NCI-H187 (cell line): ENCODE measurements at places on chromosomes 7 and 10.

GRCh38 chr10:100371482-100372027 is 24.5 kb downstream of the SCD start:
- no peak for DNase-seq

- no peak for DNase-seq
These were observed 12.2 kb downstream of the SFTPA2 start for GRCh38 chr10:79547973-79548372.

DNA sequence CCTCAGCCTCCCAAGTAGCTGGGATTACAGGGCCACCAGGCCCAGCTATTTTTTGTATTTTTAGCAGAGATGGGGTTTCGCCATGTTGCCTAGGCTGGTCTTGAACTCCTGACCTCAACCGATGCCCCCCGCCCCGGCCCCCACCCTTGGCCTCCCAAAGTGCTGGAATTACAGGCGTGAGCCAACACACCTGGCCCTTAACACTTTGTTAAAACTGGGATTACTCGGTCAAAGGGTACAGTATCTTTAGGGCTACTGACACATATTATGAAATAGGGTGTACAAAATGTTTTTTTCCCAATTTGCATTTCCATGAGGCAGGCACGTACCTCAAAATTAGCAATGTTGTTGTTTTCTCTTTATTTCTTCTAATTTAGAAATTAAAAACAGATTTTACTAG is 11.5 kb downstream of the NUDT5 start:
- no peak for DNase-seq

DNA sequence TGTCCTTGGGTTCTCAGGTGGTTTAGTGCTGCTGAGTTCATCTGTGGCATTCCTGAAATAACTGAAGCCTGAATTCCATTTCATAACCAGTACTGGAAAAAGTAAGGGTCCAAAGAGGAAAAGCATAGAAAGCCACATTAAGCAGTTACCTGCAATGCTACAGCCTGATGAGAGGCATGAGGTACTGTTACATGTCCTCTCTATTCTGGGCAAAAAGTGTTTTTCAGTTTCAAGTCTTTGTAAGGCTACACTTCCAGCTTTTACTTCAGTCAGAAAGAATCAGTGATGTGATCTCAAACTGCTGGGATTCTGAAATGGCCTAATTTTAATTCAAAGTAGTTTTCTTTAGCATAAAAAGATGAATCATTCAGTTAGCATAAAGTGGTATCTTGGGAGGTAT is 369.5 kb downstream of the PHF14 start:
- no peak for DNase-seq

DNA sequence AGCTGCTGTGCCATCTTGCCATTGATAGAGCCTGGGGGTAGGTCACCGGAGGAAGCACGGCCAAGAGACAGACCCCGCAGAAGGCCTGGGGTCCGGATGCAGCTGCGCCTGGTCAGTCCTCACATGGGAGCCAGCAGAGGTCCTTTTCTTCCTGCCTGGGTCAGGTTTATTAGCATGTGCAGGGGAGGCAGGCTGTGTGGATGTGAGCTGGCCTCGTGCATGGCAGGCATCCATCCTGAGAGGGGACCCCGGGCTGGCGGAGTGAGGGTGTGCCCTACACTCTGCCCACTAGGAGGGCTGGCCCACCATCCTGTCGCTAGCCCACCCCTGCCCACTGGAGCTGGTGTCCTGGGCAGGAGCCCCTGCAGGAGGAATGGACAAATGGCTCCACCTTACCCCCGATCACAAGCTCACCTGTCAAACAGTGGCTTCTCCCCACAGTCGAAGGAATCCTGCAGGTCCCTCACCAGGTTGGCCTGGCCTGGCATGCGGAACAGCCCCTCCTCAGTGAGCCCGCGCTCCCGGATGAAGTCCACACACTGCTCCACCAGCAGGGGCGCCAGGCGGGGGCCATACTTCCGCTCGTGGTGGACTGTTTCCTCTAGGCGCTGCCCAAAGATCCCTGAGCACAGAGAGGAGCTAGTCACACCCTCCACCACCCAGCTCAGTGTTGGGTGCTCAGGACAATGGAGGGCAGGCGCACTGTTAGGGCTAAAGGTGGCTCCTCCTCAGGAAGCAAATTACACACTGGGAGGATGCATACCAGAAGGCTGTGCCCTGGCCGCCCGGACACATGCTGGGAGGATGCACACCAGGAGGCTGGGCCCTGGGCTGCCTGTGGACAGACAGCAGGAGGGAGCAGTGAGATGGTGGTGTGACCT is 145.4 kb downstream of the ARHGAP22 start:
- DNase-seq = no peak

- no peak for DNase-seq
These were observed 186.1 kb downstream of the SRPK2 start for GRCh38 chr7:105202616-105203015.

DNA sequence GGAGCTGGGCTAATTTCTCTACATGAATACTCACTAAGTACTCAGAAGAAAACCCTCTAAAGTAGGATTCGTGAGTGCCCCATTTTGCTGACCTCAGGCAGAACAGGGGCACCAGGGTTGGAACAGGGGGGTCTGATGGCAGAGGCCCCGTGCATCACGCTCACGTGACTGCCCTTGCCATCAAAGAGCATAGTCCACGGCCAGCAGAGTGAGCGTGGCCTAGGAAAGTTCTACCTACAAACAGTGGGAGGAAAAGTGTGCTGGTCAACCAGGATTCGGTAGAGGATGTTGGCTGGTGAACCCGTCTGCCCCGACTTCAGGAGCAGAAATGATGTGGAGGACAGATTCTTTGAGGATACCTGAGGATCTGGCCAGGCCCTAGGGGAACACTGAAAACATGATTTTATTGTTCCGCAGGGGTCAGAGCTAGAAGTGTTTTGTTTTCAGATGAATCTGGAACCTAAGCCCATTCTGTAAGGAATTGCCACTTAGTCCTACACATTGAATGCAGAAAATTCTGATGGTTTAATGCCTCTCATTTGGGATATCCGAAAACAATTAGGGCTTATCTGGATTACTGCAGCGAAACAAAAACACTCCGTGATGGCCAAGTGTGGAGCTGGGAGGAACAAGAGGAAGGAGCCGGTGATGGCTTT is 138.8 kb upstream of the SHH start:
- no peak for DNase-seq

- no peak for DNase-seq
These were observed 270.9 kb downstream of the RELN start for GRCh38 chr7:103718482-103719061.

- DNase-seq = no peak
These were observed 621 bp upstream of the MORN4 start for GRCh38 chr10:97633921-97634320.

GRCh38 chr10:28179006-28179742 is 123.7 kb downstream of the MPP7 start:
- DNase-seq = no peak

GRCh38 chr10:104332243-104333031 is 5.8 kb downstream of the ITPRIP start:
- no peak for DNase-seq

- no peak for DNase-seq
These were observed 194.7 kb downstream of the GALNT17 start for GRCh38 chr7:71326595-71326994.

GRCh38 chr7:127732306-127732705 is 80.3 kb downstream of the SND1 start:
- no peak for DNase-seq

DNA sequence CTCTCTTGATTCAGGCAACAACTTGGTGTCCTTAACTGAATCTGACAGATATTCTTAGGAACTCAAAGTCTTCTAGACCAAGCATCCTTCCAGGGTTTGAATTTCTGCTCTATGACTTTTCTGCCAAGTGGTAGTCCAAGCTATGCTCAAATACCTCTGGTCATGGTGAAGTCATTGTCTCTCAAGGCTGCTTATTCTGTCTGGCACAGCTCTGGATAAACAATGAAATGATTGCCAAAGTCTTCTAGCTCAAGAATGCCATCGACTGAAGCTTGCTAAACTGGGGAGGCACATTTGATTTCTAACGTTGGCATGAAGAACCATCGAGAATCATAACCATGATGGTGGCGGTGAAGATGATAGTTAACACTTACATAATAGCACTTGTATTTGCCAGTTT is 116.2 kb upstream of the MKX start:
- no peak for DNase-seq

- DNase-seq = no peak
These were observed 104.5 kb upstream of the MKLN1 start for GRCh38 chr7:131223151-131223550.

DNA sequence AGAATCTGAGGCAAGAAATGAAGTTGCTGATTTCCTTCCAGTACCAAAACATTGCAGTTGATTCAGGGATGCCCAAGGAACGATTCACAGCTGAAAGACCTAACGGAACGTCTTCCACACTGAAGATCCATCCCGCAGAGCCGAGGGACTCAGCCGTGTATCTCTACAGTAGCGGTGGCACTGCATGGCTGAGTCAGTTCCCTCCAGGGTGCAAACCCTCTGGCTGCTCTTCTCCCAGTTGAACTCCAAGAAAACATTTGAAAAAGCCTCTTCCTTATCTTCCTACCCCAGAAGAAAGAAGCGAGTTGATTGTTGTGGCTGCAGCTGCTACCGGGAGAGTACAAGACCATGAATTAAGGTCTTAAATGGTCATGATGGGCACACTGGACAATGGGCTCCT is 147.1 kb upstream of the PRSS1 start:
- no peak for DNase-seq

DNA sequence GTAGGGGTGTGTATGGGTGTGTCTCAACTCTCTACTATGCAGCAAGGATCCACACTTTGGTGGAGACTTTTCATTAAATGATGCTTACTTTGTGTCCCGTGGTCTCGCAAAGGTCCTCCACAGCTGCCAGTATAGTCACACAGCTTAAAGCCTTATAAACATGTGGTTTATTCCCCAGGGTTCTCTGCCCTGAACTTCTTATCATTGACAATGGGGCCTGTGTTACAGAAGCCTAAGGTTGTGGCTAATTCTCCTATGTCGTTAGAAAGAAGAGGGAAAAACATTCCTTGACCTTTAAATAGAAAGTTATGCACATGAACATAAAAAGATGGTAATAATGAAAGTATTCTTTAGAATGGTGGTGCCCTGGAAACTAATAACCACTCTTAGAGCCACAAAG is 201.4 kb downstream of the INHBA start:
- DNase-seq = no peak

- peak; percentile 72 for DNase-seq
These were observed 57.7 kb upstream of the KCNIP2 start for GRCh38 chr10:101901340-101901739.

- no peak for DNase-seq
These were observed 150.4 kb upstream of the PRPS1L1 start for GRCh38 chr7:18177815-18178660.

GRCh38 chr7:151539088-151539671 is 19.5 kb upstream of the RHEB start:
- DNase-seq = peak; percentile 21

GRCh38 chr7:91302794-91303193 is 38.6 kb downstream of the FZD1 start:
- DNase-seq = no peak

GRCh38 chr7:140501966-140502365 is 22.7 kb upstream of the MKRN1 start:
- DNase-seq = no peak

DNA sequence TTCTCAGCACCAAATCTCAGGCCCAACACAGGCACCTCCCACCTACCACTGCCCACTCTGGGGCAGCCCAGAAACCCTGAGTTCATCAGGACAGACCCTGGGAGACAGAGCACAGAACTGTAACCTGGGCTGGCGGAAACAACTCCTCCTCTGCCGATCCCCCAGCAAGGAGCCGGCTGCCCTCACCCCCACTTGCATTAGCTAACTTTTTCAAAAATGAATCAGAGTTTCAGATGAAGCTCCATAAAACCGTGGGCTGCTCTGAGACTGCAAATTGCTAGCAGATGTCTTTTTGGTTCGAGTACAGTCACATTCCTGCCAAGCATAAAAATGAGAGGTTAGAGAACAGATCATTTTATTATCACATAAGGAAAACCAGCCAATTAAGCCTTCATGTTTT is 93.4 kb upstream of the PARD3 start:
- no peak for DNase-seq

DNA sequence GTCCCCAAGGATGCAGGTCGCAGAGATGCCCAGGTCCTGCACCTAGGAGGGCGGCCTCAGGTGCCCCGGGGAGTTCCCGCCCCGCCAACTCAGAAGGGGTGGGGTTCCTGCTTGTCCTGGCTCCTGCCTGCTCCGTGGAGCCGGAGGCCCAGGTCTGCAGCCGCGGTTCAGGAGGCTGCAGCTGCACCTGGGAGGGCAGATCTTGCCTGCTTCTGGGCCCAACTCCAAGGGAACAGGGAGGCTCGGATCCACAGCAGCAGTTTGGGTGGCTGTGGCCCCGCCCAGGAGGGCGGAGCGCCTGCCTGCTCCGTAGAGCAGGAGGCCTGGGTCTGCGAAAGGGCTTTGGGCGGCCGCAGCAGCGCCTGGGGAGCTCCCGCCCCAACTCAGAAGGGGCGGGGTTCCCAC is 108.2 kb upstream of the EGR2 start:
- DNase-seq = no peak

DNA sequence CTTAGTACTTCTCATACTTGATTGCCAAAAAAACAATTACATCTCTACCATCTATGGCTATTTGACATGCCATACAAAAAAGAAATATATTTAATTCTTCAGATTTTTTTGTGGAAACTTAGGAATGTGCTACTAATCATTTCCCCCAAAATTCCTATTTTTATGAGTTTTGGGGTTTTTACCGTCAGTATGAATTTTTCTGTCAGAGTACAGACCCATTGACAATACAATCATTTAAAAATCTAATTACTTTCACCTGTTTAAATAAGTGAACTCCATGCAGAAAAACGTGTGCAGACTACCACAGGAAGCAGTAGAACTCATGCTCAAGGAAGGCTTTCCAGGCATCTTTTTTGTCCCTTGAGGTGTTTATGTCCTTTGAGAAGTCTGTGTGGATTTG is 48.8 kb upstream of the FOXP2 start:
- no peak for DNase-seq

- DNase-seq = no peak
These were observed 13.8 kb downstream of the CYP3A5 start for GRCh38 chr7:99666013-99666395.

- DNase-seq = no peak
These were observed 167.1 kb downstream of the ELMO1 start for GRCh38 chr7:37281368-37282092.

- DNase-seq = no peak
These were observed 62.3 kb downstream of the TMEM26 start for GRCh38 chr10:61390851-61391250.

GRCh38 chr10:71035511-71036296 is 147.3 kb upstream of the PCBD1 start:
- no peak for DNase-seq

DNA sequence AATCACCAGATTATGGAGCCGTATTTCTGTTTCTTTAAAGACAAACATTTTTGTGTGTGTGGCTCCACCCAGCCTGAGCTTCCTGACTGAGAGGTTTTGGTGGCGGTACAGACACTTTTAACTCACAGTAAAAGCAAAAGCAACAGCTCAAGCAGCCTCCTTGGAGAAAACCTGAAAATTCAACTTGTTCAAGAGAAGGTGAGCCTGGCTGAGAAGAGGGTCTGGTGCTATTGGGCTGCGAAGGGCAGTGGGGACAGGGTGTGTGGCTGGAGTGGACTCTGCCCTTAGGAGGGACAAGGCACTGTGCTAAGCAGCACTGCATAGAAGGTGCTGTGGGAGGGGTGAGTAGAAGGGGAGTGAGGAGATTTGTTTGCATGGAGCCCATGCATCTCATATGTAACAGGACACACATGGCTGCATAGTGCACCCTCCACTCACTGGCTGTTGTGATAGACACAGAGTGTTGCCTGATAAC is at the start of gene GIMAP7:
Gene GIMAP7 (plus strand): TSS at position 125 of the 475 bp plus-strand sequence. CDS start 5,103 bp downstream, outside the sequence.
- no peak for DNase-seq
